ENCODE measurements at places on chromosomes 12 and 14.

GRCh38 chr14:52977798-52978197 lies 26.9 kb upstream of the FERMT2 start:
- H3K36me3 ChIP-seq, result no peaks in the 10 kb centered on the region
- ATAC-seq, result no peak
- H3K27me3 ChIP-seq, result peaks cover 7% of the 10 kb centered on the region

- H3K4me1 ChIP-seq, result peaks cover 12% of the 10 kb centered on the region
- no peaks in the 10 kb centered on the region for H3K27me3 ChIP-seq
- no peak overlapping the region for H3K27ac ChIP-seq
- ATAC-seq, result no peak
- no peaks in the 10 kb centered on the region for H3K36me3 ChIP-seq
Observed at GRCh38 chr12:89829434-89829975, 120.9 kb upstream of the ATP2B1 start.

- H3K4me1 ChIP-seq, result peaks cover 8% of the 10 kb centered on the region
- ATAC-seq, result no peak
- H3K27ac ChIP-seq, result no peak overlapping the region
- no peak overlapping the region for H3K4me3 ChIP-seq
Observed at GRCh38 chr12:124543590-124544310, 23.7 kb downstream of the NCOR2 start.

- no peaks in the 10 kb centered on the region for H3K27me3 ChIP-seq
- no peaks in the 10 kb centered on the region for H3K36me3 ChIP-seq
- H3K27ac ChIP-seq, result no peak overlapping the region
Observed at GRCh38 chr14:68986926-68987652, 8.0 kb upstream of the ACTN1 start.

DNA sequence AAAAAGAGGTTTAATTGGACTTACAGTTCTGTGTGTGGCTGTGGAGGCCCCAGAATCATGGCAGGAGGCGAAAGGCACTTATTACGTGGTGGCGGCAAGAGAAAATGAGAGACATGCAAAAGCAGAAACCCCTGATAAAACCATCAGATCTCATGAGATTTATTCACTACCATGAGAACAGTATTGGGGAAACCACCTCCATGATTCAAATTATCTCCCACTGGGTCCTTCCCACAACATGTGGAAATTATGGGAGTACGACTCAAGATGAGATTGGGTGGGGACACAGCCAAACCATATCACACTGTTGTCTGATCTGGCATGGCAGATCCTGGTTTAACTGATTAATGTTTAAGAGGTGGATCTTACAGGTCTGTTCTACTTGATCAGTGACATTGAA lies 5.6 kb downstream of the DDX47 start:
- H3K27me3 ChIP-seq, result no peaks in the 10 kb centered on the region
- ATAC-seq, result peak; percentile 32
- peaks cover 43% of the 10 kb centered on the region for H3K4me1 ChIP-seq
- H3K27ac ChIP-seq, result peak overlapping the region; percentile 70
- H3K4me3 ChIP-seq, result peak overlapping the region; percentile 13

DNA sequence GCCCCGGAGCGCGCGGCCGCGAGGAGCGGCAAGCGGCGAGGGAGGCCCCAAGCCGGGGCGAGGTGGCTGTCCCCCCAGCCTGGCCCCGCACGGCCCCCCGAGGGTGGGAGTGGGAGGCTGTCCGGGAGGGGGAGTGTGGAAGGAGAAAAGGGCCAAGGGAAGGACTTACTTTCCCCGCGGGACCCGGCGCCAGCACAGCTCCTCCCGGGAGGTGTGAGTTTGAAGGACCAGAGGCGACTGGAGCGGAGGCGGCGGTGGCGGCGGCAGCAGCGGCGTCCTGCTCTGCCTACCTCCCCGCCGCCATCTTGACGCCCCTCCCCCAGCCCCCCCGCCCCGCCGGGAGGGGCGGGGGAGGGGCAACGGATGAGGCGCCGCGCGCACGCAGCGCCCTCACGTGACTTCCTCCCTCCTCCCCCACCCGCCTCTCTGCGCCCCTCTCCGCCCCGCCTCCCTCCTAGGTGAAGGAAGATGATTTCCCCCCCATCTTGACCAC lies at the start of gene SBNO1:
Gene SBNO1 (minus strand): TSS at position 316 of the 493 bp plus-strand sequence. CDS start 14,406 bp downstream, outside the sequence.
- peak within 1 kb of the TSS; percentile 99 for H3K4me3 ChIP-seq
- no peaks in the 10 kb centered on the region for H3K27me3 ChIP-seq
- peaks cover 10% of the 10 kb centered on the region for H3K4me1 ChIP-seq
- peak; percentile 60 for ATAC-seq
- H3K27ac ChIP-seq, result peak within 1 kb of the TSS; percentile 100

GRCh38 chr12:45973526-45973925 lies 16.8 kb downstream of the SCAF11 start:
- H3K27me3 ChIP-seq, result no peaks in the 10 kb centered on the region
- H3K4me1 ChIP-seq, result peaks cover 51% of the 10 kb centered on the region
- H3K36me3 ChIP-seq, result peaks cover 70% of the 10 kb centered on the region
- peak overlapping the region; percentile 40 for H3K4me3 ChIP-seq
- peak; percentile 60 for ATAC-seq

DNA sequence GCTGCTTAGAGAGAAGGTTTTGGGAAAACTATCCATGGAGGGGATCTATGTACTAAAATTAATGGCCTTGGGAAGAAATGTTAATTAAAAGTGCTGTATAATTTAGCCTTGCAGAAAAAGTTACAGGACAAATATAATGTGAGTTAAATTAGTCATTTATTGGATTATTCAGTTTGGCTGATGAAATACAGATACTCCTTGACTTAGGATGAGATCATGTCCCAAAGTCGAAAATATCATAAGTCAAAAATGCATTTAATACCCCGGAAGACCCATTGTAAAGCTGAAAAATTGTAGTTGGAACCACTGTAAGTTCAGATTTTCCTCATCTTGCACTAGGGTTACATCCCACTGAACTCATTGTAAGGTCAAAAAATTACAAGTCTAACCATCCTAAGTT lies 9.7 kb downstream of the RTRAF start:
- no peaks in the 10 kb centered on the region for H3K27me3 ChIP-seq
- peaks cover 96% of the 10 kb centered on the region for H3K36me3 ChIP-seq
- no peak overlapping the region for H3K4me3 ChIP-seq
- H3K27ac ChIP-seq, result no peak overlapping the region
- ATAC-seq, result no peak

DNA sequence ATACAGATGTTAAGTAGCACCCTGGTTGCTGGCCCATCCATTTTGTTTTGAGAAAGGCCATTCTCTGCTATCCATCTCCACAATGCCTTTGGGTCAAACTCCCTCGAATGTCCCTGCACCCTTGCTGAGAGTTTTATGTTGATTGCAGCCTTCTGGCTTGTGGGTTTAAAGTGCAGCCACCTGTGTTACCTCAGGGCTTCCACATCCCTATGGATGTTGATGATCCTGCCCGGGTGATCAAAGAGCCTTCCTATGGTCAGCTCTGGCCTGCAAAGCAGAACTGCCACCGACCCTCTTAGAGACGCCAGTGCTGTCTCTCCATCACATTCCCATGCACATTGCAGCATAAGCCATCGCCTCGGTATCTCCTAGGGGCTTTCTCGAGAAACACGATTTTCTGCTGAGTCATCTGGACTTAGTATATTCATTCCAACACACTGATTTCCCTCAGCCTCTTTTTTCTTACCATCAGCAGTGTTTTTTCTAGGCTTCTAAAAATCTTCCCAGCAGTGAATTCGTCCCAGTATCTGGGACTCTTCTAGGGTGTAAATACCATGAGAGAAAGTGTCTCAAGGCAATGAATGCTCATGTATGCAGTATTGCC lies 585.7 kb upstream of the TMEM132C start:
- H3K36me3 ChIP-seq, result no peaks in the 10 kb centered on the region
- no peaks in the 10 kb centered on the region for H3K4me1 ChIP-seq
- no peak overlapping the region for H3K4me3 ChIP-seq
- no peak for ATAC-seq
- no peak overlapping the region for H3K27ac ChIP-seq

- peak; percentile 6 for ATAC-seq
- peak overlapping the region; percentile 82 for H3K27ac ChIP-seq
- peaks cover 41% of the 10 kb centered on the region for H3K4me1 ChIP-seq
Observed at GRCh38 chr12:111406474-111407376, 1.0 kb downstream of the SH2B3 start.

DNA sequence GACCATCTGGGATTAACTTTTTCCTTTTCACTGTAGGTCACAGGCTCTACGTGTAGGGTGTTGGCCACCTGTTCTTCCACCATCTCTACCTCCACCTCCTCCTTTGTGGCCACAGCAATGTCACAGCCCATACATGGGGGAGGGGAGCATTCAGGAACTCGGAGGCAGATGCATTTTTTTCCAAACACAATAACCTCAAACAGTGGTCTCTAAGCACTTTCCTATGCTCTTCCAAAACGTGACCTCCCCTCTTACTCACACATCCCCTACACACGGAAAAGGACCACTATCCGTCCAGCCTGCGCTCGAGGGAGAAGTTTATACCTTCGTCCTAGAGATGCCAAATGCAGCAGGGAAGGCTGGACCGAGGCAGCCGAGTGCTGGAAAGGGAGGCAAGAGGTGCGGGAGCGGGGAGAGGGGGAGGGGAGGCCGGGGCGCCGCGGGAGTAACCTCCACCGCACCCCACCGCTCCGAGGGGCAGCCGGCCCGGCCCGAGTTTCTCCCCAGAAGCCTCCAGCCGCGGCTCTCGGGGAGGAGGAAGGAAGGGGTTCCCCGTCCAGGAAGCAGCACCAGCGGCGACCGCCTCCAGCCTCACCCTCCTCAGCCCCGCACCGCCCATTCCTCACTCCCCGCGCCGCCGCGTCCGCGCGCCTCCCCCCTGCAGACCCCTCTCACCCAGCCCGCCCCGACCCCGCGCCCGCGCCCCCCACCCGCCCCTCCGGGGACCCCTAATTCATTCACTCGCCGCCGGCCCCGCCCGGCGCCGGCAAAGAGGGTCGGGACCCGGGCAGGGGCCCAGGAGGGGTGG lies 594 bp downstream of the KRAS start:
- ATAC-seq, result peak; percentile 71
- H3K4me3 ChIP-seq, result peak overlapping the region; percentile 87
- H3K4me1 ChIP-seq, result peaks cover 10% of the 10 kb centered on the region
- no peaks in the 10 kb centered on the region for H3K27me3 ChIP-seq

DNA sequence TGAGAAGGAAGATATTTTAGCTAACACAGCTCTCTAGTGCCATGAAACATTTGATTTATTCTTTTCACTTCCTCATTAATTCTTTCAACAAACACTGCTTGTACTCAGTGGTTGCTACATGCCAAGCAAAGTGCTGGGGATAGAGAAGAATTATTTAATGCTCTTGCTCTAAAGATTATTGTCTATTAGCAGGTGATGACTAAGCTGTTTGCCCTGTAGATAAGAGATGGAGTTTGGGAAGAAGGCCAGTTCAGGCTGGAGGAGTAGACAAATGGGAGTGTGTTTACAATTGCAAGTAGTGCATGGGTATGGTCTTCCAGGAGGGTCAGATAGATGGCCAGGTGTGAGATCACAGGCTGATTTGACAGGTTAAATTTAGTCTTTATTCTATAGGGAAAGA lies 99.8 kb upstream of the SEL1L start:
- H3K27me3 ChIP-seq, result peaks cover 2% of the 10 kb centered on the region
- H3K36me3 ChIP-seq, result no peaks in the 10 kb centered on the region
- ATAC-seq, result no peak
- no peak overlapping the region for H3K27ac ChIP-seq
- no peaks in the 10 kb centered on the region for H3K4me1 ChIP-seq

- no peaks in the 10 kb centered on the region for H3K36me3 ChIP-seq
- no peak overlapping the region for H3K4me3 ChIP-seq
- H3K4me1 ChIP-seq, result peaks cover 7% of the 10 kb centered on the region
- H3K27ac ChIP-seq, result no peak overlapping the region
- no peak for ATAC-seq
Observed at GRCh38 chr12:10241290-10241689, 28.6 kb downstream of the GABARAPL1 start.

GRCh38 chr14:89232265-89233070 lies 184.6 kb downstream of the FOXN3 start:
- ATAC-seq, result no peak
- H3K36me3 ChIP-seq, result no peaks in the 10 kb centered on the region
- peaks cover 16% of the 10 kb centered on the region for H3K4me1 ChIP-seq

DNA sequence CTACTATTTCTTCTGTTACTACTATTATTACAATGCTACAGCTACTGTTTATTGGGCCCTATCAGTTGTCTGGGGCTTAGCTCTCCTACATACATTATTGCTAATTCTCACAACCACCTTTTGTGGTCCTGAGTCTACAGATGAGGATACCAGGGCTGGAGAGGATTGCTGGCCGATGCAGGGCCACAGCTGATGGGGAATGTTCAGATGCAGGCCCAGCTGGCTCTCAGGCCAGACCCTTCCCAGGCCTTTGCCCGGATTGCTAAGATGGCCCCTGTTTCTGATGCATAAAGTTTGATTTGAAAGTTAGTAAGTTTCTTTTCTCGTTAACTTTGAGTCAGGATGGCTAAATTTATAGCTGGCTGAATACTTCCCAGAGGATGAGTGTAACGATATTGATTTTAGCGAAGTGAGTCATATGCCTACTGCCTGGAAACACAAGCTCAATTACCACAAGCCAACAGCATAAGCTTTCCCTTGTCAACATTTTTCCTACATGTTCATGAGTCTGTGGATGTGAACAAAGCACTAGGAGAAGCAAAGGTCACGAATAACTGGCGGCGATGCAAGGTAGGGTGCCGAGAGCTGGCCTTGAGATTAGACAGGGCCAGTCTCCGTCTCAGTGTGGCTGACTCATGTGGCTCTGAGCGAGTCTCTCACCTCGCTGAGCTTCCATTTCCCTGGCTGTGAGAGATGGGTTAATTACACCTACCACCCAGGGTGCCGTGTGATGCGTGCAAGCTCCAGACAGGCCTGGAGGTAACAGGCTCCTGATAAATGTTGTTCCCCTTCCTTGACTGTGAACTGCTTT lies 111.0 kb downstream of the BEGAIN start:
- no peak overlapping the region for H3K27ac ChIP-seq
- H3K36me3 ChIP-seq, result no peaks in the 10 kb centered on the region
- H3K4me1 ChIP-seq, result no peaks in the 10 kb centered on the region
- H3K27me3 ChIP-seq, result no peaks in the 10 kb centered on the region
- ATAC-seq, result no peak

DNA sequence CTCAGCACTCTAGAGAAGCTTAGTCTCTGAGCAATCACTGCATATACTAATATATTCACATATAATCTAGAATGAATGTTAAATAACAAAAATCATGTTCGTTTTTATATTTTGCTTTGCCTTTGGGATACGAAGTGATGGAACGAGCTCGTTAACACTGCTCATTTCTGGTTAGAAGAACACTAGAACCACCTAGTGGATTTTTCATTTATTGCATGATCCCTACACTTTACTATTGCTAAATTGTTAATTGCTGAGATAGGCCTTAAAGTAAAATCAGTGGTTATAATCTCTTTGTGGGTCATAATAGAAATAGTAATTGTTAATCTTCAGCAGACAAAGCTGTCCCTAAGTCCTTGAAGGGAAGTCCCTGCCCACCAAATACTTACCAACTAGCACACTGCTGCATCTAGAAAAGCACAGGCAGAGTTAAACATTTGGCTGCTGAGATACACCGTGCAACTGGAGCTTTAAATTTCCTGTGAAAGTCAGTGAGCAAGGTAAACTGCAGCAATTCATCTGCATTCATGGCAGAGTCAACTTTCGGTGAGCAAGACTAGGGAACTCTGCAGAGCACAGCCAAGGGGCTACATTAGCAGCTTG lies 353.7 kb downstream of the APAF1 start:
- no peak overlapping the region for H3K4me3 ChIP-seq
- no peak overlapping the region for H3K27ac ChIP-seq
- no peaks in the 10 kb centered on the region for H3K4me1 ChIP-seq
- ATAC-seq, result peak; percentile 48

- H3K4me3 ChIP-seq, result no peak overlapping the region
- no peaks in the 10 kb centered on the region for H3K27me3 ChIP-seq
- no peak overlapping the region for H3K27ac ChIP-seq
- no peaks in the 10 kb centered on the region for H3K4me1 ChIP-seq
Observed at GRCh38 chr14:40240245-40240859, 808.1 kb upstream of the FBXO33 start.

Data from activated T-helper 17 cell treated with anti-CD3 and anti-CD28 coated beads, Interleukin-2, amount 50 U/mL, for 72 hours (primary cell).